ENCODE measurements at places on chromosomes 12 and 14.
A peak's percentile ranks its signal among the peaks of the same experiment; 100 is the strongest.

GRCh38 chr14:23602181-23603095 is 23.8 kb upstream of the JPH4 start:
- DNase-seq: no peak

GRCh38 chr12:19967431-19967830 is 400.9 kb upstream of the PDE3A start:
- DNase-seq: no peak

DNA sequence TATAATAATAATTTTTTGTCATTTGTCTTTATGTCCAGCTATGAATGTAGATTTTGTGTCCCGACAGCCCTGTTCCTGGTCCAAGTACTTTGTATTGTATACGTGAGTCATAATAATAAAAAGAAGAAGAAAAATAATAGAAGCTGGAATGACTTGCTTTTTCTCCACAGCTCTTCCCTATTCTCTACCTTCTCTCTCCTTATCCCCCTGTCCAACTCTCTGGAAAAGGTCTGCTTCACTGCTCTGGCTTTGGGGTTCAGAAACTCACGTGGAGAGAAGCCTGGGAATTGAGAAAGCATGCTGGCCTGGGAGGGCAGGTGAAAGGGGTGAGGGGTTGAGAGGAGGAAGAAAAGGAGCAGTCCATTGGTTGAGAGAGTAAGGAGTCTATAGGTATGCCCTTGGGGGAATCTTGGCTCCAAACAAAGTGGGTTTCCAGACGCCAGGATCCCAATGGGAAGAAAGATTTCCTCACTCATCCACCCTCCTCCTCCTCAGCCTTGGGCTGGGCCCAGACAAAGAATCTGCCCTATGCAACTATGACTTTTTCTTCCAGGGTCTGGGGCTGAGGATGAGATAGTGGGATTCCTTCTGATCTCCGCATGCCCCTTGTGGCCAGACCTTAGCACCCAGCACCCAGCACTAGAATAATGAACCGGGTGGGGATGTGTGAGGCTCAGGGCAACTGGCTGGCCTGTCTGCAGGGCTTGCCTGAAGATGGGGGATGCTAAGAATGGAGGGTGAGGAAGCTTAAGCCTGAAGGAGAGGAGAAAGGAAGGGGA is 4.0 kb downstream of the HOXC8 start:
- DNase-seq: no peak

GRCh38 chr14:69464829-69465228 is 19.7 kb upstream of the PLEKHD1 start:
- no peak for DNase-seq

DNA sequence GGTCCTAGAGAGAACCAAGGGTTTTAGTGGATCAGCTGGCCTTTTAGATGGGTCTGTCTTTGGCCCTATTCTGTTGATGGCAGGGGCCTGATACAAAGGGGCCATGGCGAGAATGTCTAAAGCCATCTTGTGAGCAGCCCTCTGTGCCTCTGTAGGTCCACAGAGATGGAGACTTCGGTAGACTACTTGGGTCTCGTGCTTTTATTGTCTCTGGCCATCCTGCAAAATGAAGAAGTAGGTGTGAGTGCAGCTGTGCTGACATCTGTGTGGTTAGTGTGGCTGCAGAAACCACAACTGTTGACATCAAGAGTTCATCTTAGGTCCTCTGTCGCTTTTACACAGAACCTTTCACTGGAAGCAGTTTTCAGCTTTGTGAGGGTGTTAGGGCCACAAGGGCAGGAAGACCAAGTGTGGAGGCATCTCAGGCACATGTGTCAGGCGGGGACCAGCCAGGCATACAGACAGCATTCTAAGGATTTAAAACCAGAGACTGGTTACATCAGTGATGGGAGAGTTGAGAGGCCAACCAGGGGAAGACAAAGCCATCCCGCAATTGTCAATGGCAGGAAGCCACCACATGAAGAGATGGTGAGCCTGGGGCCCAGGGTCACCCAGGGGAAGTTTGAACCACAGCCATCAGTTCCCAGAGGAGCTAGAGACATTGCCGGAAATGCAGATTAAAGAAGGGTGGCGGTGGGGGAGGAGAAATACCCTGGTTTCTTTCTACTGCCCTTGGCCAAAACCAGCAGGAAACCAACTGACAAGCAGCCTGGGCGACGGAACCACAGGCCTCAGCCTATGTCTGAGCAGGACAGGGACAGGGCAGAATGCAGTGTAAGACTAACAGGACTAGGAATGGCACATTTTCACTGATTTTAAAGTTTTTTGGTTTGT is 13.0 kb upstream of the TPCN1 start:
- DNase-seq: peak; percentile 22

GRCh38 chr14:103830511-103831270 is 16.7 kb downstream of the PPP1R13B start:
- DNase-seq: no peak

- DNase-seq: no peak
These were observed 189.2 kb downstream of the DAD1 start for GRCh38 chr14:22399776-22400175.

DNA sequence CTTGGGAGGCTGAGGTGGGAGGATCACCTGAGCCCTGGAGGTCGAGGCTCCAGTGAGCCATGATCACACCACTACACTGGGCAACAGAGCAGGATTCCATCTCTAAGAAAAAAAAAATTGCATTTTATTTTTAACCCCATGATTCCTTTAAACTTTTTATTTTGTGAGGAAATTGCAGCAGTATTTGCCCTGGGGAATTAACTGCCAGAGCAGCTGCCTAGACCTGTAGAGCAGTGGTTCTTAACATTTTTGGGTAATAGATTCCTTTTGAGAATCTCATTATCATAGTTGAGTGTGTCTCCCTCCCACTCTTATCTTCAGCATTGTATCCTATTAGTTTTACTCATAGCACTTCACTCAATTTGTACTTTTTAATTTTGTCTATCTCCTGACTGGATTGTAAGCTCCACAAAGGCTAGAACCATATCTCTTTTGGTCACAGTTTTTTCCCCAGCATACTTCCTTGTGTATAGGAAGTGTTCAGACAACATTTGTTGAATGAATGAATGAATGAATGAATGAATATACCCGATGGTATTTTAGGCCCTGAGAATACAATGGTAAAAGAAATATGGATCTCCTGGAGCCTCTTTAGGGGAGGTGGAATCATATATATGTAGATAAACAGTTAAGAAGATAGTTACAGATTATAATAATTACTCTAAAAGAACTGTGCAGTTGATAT is 40.6 kb downstream of the BRMS1L start:
- no peak for DNase-seq

DNA sequence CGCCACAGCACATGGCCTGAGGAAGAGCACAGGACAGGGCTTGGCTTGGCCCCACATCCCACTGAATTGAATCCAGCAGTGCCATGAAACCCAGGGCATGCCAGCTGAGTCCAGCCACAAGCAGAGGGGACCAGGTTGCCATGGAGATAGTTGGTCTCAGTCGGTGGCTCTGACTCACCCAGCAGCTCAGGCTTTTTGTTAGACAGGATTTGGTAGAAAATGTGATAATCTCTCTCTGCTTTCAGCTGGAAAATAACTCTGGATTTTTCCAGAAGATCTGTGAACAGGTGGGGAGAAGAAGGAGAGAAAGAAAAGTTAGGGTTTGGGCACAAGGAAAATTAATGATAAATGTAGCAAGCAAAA is 4.8 kb downstream of the MYH7 start:
- no peak for DNase-seq

DNA sequence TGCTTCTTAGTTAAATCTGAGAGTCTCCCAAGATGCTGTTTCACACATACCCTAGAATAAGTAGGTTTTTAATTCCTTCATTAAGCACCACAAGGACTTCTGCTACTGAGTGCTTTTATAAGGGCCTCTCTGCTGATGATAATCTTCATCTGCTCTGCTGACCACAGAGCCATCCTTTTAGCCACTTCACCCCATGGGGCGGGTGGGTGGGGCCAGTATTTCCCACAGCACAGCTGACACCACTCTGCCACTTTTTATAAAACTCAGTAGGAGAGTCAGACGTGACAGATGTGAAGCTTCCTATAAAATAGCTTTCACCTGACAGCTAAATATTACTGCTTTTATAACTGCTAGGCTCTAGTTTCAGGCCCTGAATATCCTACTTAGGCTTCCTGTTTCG is 20.3 kb downstream of the FCF1 start:
- DNase-seq: no peak

- DNase-seq: no peak
These were observed 5.8 kb downstream of the CCNB1IP1 start for GRCh38 chr14:20327005-20327869.

DNA sequence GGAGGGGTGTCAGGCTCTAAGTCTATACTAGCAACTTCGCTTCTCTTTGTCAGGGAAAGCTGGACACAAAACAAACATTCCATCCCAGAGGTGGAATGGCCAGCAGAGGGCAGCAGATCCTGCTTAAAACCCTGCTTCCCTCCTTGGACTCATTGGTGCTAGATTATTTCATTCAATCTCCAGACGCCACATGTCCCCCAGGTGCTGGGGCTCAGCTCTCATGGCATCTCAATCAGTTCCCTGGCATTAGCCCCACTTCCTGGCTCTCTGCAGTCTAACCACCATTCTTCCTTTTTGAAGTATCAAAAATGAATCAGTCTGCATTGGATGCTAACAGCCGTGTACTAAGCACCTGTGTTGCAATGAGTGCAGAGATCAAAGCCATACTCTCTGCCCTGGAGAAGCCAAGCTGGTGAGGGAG is 8.1 kb upstream of the PPP1R1A start:
- DNase-seq: peak; percentile 3

GRCh38 chr12:43062201-43062895 is 472.8 kb upstream of the PRICKLE1 start:
- no peak for DNase-seq

GRCh38 chr12:52575256-52575655 is 1.6 kb upstream of the KRT74 start:
- DNase-seq: no peak

DNA sequence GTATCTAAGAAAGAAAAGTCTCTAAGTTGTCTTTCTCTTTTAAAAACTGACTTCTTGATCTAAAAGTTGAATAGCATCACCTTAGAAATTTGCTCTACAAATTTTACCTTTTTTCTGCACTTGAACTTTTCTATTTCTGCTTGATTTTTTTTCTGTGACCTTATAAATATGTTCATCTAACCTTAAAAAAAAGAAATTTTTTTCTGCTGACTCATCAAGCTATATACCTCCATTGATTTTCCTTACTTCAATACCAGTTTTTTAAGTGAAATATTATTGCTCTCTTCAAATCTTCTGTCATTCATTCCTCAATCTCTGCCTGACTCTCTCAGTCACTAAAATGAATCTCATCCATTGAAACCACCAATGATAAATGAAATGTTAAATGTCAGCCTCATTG is 910.1 kb downstream of the GALC start:
- DNase-seq: no peak

- no peak for DNase-seq
These were observed 45.8 kb downstream of the SLCO1C1 start for GRCh38 chr12:20740972-20741371.

- no peak for DNase-seq
These were observed 3.1 kb upstream of the CCDC88C start for GRCh38 chr14:91420686-91421085.

GRCh38 chr14:54730156-54730961 is 163.4 kb downstream of the SAMD4A start:
- no peak for DNase-seq

DNA sequence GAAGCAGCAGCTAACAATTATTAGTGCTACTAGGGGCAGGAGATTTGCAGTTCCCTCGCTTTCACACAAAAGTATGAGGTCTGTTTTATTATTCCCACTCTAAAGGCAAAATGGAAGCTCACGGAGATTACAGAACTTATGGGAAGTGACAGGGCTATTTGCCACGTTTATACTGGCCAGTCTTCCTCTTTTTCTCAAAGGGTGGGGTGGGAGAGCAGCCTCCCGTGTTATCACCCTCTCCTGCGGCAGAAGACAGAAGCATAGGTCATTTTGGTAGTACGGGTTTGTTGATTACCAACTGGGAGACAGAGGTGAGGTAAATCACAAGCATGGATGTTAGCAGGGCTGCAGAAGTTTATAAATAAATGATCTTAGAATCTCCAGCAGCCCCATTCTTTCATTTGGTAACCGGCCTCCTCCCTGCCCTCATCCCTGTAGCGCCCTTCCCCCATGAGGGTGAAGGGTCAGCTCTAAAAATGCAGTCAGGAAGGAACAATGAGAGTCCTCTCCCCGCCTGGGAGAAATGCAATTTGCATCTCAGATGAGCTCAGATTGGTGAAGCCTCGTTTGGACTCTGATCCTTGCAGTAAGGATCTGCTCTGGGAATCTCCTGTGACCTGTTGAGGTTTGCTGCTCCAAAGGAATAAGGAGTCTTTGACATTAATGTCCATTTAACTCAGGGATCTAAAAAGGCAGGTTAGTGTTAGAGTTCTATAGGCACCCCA is 44.7 kb upstream of the SINHCAF start:
- no peak for DNase-seq

GRCh38 chr12:67928621-67929383 is 60.4 kb upstream of the IFNG-AS1 start:
- no peak for DNase-seq

- no peak for DNase-seq
These were observed 10.5 kb downstream of the PRKAB1 start for GRCh38 chr12:119678459-119678858.

DNA sequence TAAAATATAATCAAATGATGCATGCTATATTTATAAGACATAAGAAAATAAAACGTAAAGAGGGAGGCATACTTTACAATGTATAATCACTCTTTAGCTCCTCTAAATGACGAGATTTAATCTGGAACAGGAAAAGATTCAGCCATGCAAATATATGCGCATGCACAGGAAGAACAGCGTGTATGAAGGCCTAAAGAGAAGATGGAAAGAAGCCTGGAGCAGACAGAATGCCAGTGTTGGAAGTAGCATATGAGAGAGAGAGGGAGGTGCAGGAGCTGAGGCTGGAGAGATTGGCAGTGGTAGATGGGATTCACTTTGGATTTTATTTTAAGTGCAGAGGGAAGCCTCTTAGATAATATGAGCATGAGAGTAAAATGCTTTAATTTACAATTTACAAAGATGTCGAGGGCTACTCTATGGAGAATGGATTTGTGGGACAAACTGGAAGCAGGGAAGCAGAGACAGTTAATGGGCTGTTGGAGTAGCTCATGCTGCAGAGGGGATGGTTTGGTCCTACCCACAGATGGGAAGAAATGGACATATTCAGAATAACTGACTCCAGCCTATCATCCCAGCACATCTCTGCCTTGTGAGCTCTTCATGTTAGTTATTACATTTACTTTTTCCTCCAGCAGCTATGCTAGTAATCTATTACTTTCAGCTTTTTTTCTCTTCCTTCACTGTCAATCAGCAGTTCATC is 411.1 kb downstream of the TMTC2 start:
- no peak for DNase-seq

DNA sequence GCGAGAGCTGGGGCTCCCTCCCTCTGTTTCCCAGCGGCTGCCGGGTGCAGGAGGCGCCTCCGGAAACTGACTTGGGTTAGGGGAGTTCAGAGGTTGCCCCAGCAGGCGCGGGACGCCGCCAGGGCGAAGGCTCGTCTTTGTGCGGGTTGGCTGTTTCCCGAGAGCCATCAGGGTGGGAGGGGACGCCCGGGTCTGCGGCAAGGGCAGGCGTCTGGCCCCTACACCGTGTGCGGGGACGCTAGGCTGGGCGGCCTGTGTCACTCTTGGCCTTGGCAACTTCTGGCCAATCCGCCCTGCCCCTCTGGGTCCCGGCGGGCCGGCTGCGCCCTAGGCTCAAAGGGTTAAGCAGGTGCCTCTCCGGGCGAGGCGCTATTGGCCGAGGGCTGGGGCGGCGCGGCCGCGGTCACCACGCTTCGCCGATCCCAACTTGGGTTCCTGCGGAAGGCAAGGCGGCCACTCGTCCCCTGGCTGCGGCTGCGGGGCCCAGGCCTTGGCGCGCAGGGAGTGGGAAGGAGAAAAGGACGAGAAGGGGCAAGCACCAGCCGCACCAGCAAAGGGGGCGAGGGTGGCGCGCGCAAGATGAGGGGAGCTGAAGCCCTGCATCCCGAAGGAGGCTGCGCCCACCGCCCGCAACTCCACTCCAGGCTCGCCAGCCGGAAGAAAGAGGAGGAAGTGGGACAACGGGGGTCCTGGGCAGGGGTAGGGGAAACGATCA is 5.6 kb upstream of the NPAS3 start:
- no peak for DNase-seq

Measured in stimulated activated CD8-positive, alpha-beta memory T cell treated with anti-CD3 and anti-CD28 coated beads, Interleukin-2, amount 100 ng/mL, for 1 hour (primary cell).